ENCODE measurements at places on chromosomes 7 and 10.

- no peak for DNase-seq
Observed at GRCh38 chr10:116053910-116054309, 219.1 kb downstream of the GFRA1 start.

DNA sequence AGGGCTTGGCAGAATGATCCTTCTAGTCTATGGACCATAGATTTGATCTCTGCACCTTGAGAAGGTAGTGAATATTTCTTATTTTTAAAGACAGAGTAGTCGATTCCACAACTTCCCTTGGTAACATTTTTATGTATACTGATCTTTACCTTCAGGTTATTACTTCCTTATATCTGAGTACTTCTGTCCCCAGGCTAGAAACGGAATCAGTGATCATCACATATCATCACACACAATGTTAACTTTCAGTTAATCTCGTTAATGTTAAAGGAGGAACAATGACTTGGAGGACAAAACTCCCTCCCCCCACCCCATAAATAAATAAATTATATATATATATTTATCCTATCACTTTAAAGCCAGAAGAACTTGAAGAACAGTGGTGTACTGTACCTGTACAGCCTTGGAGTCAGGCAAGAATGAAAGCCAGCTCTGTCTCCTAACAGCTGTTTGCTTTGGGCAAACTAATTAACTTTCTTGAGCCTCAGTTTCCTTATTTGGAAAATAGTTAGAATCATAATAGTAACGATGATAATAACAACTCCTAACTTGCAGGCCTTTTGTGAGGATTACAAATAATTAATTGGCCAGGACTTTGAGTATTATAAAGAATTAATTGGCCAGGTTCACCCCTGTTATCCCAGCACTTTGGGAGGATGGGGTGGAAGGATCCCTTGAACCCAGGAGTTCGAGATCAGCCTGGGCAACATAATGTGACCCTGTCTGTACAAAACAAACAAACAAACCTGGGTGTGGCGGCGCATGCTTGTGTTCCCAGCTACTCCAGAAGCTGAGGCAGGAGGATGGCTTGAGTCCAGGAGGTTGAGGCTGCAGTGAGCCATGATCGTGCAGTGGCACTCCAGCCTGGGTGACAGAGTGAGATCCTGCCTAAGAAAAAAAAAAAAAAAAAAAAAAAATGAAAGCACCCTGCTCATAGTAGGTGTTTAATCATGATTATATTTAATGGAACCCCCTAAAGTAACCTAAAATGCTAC lies 63.5 kb downstream of the SAMD9 start:
- DNase-seq, result no peak

DNA sequence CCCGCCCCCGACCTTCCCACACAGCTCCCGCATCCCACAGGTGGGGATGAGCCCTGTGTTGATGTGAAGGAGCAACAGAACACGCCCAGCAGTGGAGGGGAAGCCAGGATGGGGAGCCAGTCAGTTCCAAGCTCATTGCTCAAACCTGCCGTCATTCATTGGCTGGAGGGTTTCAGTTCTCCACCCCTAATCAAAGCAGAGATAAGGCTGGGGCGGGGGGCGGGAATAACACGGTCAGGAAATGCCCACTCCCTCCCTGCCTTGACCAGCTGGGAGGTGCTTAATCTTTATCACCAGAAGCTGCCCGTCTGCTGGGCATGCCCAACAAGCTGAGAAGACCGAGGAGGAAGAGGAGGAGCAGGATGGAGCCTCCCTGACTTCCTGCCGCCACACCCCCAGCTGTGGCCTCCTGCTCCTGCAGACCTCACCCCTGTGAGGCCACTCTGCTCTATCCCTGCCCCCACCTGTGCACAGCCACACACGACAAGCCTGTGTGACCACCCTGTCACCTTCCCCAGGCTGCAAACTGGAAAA lies 265.1 kb downstream of the ZEB1 start:
- DNase-seq, result no peak

DNA sequence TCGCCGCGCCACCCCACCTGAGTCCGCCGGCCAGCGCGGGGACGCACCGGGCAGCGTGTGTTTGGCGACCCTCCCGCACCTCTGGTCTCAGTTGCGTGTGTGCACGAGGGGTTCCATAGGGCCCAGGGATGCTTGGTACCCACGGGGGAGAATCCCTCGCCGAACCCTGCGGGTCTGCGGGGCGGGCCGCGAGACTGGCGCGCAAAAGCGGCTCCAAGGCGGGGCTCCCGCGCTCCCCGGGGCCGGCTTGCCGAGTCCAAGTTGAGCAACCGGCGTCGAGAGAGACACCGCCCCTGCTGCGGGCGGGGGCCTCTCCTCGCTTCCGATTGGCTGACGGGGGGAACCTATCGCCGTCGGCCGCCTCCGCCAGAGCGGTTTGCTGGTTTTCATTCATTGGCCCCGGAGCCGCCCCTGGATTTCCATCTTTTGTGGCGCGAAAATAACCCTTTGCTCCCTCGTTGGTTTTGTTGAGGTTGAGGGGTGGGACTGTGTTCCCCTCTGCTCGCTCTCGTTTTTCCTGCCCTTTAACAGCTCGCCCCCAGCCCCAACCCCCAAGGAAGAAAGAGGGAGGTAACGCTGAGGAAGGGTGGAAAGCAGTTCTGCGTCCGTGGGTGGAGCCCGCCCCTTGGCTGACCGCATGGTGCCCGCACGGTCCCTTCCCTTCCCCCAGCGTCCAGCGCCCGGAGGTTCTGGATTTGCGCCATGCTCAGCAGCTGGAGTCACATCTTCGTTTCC lies 4.0 kb upstream of the IGF2BP3 start:
- DNase-seq, result no peak

GRCh38 chr10:118840071-118840775 lies 85.5 kb upstream of the CACUL1 start:
- DNase-seq, result peak; percentile 20

DNA sequence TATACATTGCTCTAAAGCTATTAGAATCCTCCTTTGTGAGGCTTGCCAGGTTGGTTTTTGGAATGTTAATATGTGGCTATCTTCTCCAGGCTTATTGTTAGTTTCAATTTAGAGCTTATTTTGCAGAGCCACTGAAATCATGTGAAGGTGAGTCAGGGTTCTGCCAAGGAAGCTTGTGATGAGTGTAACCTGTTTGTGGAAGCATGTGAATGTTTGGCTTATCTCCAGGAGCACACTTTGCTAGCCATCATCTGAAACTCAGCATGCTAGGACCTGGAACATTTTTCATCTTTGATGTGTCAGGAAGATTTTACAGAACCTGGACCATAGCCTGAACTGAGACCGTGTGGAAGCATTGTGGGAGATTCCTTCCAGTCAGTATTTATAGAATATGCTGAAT lies 197.3 kb downstream of the PPP1R9A start:
- no peak for DNase-seq

DNA sequence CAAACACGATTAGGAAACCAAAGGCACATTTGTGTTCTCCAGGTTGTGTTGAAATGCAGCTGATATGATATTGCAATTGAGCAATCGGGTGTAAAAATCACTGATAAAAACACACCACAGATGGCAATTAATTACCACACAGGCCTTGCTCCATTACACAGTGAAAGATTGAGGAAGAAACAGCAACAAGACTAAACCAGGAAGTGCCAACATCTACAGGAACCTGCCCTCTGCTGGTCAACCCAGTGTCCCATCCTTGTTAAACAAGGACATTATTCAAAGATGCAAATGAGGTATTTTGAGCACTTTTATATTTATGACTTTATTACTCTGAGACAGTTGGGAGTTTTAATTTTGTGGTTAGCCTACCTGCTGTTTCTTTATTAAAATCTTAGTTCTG lies 765.6 kb upstream of the GHITM start:
- no peak for DNase-seq

GRCh38 chr7:138900035-138900828 lies 81.0 kb downstream of the KIAA1549 start:
- DNase-seq, result no peak
